ENCODE measurements at places on chromosomes 13 and 19.

GRCh38 chr13:94674609-94675348 lies 37.6 kb downstream of the SOX21 start:
- peak; percentile 2 for DNase-seq

DNA sequence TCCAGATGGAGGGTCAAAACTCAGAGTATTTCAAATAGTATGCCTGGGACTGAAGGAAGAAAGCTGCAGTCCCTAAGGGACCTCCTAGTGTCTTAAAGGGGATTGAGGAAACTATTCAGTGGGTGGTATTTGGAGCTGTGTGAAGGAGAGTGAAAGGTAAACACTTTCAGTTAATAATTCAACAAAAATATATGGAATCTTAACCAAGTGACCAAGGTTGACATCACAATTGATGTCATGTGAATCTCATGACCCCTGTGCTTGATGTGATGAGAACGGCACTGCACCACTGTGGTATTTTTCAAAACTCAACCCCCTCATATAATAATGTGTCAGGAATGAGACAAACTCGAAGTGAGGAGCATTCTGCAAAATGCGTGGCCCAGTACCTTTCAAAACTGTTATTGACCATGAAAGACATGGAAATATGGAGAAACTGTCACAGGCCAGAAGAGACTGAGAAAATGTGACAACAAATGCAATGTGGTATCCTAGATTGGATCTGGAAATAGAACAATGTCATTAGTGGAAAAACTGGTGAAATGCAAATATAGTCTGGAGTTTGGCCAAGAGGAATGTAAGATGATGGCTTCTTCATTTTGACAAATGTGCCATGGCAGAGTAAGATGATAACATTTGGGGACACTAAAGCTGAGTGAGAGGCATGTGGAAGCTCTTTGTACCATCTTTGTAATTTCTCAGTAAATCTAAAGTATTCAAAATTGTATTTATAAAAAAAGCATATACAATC lies 553.9 kb downstream of the RFC3 start:
- no peak for DNase-seq

GRCh38 chr19:5078666-5079065 lies 109.8 kb downstream of the KDM4B start:
- no peak for DNase-seq

- DNase-seq, result no peak
Measured at GRCh38 chr19:53865523-53865917, 2.2 kb upstream of the MYADM start.

- no peak for DNase-seq
Measured at GRCh38 chr13:32125221-32125689, 93.7 kb downstream of the FRY start.

DNA sequence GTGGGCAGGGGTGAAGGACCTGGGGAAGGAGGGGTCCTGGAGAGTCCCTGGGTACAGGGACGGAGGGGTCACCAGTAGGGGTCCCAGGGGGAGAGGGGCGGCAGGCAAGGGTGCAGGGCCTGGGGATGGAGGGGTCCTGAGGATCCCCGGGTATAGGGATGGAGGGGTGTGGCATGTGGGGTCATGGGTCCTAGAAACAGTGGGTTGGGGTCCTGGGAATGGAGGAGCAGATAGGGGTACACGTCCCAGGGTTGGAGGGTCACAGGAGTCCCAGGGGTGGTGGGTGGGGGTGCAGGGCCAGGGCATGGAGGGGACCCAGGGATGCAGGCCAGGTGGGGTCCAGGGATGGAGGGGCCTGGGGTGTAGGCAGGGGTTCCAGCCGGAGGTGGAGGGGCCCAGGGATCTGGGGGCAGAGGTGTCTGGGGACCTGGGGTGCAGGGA lies 1.4 kb downstream of the BTBD2 start:
- no peak for DNase-seq

GRCh38 chr13:76499891-76500290 lies 386.3 kb downstream of the KCTD12 start:
- no peak for DNase-seq

- DNase-seq, result no peak
Measured at GRCh38 chr13:37682496-37682895, 83.9 kb upstream of the POSTN start.

GRCh38 chr13:23134542-23134941 lies 46.2 kb upstream of the SGCG start:
- no peak for DNase-seq

- DNase-seq, result no peak
Measured at GRCh38 chr13:28033894-28034655, 45.6 kb upstream of the URAD start.

DNA sequence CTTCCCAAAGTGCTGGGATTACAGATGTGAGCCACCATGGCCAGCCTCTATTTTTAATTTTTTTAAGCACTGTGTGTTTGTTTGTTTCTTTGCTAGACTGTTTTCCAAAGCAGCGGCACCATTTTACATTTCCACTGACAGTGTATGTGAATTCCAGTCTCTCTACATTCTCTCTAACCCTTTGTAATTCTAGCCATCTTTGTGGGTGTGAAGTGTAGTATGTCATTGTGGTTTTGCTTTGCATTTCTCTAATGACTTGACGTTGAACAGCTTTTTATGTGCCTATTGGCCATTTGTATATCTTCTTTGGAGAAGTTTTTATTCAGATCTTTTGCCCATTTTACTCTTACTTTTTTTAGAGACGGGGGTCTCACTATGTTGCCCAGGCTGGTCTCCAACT lies 11.6 kb downstream of the PNPLA6 start:
- DNase-seq, result no peak
